ENCODE measurements at places on chromosomes 7 and 10.

GRCh38 chr10:3780021-3780770 is 4.8 kb downstream of the KLF6 start:
- no peak for DNase-seq

DNA sequence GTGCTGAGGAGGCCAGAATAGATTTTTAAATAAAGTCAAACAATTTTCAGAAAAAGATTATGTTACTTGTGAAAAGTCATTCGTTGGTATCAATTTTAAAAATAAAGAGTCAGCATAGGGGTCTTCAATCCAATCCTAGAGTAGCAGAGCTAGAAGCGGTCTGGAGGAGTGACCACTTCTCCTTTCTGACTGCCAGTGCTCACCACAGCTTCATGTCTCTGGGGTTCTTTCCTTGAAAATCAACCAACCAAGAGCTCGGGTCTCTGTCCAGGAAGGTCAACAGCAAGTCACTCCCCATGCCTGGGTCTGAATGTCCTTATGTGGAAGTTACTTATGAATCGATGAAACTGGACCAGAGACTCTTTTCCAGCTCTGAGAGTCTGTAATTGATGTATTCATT is 14.3 kb downstream of the PTPRN2 start:
- no peak for DNase-seq

DNA sequence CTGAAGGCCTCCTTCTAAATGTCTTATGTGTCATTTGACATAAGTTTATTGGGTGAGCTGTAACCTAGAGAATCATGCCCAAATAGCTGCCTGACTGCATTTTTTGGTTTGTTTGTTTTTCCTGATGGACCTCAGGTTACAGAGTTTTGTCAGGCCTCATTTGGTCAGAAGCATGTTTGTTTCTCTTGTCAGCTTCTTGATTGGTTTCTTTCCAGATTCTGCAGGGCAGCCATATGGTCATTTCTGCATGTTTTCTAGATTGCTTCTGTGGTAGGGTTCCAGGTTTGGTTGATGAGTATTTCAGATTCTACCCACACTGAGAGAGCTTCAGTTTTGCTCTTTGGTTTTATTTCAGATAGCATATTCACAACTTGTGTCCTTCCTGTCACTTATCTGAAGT is 28.0 kb downstream of the GLCCI1 start:
- DNase-seq, result no peak

GRCh38 chr7:70076325-70076724 is 478.1 kb downstream of the AUTS2 start:
- DNase-seq, result no peak

DNA sequence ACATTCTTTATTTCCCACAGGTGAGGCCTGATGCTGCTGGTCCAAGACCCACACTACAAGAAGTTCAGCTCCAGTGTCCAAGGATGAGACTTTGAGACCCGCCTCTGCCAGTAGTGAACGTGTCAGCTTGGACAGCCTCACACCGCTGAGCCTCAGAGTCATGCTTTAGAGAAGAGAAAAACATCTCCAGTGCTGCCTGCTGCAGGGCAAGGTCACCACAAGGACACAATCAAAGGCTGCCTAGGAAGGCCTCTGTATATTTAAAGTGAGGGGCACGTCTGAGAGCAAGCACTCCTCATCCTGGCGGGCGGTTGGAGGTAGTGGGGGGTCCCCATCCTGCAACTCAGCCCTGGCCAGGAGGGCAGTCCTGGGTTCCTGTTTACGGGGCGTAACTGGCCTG is 19.3 kb downstream of the FGFR2 start:
- DNase-seq, result no peak

- no peak for DNase-seq
Measured at GRCh38 chr10:22321924-22322640, 1.2 kb downstream of the BMI1 start.

DNA sequence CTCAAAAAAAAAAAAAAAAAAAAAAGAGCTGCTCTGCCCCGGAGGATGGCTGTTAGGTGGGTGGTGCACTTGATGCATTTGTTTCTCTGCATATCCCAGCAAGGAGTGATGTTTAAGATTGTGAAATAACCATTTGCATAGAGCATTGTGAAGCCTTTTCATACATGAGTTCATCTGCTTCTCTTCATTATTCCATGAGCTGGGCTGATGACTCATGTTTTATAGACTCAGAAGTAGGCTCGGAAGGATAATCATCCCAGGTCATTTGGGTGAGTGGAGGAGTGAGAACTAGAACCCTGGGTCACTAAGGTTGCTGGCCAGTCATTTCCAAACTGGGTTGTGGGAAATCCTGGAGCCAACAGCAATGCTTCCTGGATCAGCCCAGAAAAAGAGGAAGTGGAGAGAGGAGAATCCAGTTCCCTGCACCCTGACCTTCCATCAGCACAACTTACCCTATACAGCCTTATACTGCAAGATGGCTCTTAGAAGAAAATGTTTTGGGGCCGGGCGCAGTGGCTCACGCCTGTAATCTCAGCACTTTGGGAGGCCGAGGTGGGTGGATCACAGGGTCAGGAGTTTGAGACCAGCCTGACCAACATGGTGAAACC is 45.3 kb downstream of the TACC2 start:
- no peak for DNase-seq

DNA sequence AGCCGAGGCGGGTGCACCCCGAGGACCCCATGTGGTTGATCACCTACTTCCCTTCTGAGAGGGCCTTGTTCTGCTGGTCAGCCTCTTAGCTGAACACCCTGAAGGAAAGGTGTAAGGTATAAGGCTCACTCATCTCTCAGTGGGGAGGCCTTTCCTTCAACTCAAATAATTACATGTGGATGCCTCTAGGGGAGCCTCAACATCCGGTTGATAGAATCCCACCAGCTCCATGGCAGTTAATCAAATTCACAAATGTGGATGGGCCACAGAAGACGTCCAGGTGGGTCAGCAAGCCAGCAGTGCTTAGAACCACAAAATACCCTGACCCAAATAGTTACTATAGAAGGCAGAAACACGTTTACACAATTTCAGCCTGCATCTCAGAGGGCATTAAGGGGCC is 37.7 kb upstream of the ZNF32 start:
- no peak for DNase-seq

DNA sequence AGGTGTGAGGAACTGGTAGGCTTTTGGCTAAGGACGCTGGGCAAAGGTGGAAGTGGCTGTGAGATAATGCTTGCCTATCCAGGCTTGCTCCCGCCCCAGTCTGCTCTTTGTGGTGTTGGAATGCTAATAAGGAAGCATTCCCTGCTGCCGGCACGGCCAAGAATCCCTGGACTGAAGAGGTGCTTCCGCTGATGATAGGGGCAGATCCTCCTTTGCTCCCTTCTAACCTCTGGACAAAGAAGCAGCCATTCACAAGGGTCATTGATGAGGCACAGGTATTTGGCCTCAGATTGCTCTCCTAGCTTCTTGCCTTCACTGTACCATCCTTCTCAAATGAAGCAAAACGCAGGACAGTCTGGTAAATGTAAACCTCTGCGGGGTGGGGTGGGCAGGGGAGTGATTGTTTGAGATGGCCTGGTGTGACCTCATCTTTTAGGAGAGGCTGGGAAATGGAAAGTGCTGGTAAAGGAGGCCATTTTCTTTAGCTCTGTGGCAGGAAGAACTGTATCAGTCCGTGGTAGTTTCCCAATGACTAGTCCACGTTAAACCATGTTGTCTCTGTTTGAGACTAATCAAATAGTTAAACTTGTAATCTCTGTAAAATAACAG is 1.7 kb downstream of the PGAM1 start:
- no peak for DNase-seq

DNA sequence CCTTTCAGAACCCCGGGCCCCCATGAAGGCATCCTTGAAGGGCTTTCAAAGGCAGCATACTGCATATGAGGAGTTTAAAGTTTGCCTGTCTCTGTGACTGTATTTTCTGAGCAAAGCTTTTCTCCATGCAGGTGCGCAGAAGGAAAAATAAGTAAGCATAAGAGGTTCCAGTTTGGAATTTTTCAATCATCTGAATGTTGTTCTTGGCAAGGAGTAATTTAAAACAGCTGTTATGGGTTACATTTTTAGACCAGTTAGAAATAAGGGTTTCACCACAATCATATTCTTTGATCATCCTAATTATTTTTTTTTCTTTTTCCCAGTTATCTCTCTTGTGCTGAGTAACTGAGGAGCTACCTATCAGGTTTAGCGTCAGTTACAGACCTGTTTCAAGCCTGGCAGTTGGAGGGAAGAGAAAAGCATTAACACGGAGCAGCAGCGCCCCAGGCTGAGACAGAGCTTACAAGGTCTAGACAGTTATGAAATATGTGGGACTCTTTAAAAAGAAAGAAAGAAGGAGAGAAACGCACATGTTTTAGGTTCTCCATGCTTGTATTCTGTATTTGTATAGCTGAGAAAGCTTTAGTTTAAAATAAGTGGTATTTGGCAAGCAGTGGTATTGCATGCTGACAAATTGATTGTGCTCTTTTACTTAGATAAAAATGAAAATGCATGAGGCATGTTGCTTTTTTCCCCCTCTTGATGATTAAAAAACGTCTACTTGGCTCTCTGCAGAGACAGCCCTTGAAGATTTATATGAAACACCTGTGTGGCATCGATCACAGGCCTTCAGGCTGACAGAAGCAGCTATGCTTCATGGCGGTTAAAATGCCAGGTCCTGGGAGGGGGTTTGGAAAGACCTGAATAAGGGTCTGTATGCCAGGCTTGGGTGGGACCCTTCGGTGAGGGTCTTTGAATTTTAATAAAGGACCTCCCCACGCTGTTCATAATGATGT is 157.6 kb downstream of the GRK5 start:
- DNase-seq, result no peak

DNA sequence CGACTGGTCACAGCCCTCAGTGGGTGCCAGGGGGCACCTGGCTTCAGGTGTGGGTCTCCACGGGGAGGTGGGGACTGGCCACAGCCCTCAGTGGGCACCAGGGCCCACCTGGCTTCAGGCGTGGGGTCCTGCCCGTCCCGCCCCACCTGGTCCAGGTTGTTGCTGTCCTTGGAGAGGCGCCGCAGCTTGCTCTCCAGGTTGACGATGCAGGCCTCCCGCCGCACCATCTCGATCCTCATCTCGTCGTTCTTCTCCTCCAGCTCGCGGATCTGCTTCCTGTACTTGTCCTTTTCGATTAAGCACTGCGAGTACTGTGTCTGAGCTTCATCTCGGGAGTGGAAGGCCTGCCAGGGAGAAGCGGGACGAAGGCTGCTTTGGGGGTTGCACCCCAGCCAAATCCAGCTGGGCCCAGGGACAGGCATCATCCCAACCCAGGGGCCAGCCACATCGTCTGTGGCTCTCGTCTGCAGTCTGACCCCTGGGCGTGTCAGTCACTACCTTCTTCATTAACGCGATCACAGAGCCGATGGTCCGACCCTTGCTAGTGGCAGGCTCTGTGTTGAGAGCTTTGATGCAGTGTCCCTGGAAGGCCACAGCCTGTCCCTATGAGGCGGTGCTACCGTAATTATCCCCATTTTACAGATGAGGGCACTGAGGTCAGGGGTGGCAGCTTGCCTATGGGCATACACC is 92.9 kb upstream of the GNA12 start:
- no peak for DNase-seq

GRCh38 chr7:19775578-19775977 is 2.2 kb upstream of the TMEM196 start:
- DNase-seq, result no peak

DNA sequence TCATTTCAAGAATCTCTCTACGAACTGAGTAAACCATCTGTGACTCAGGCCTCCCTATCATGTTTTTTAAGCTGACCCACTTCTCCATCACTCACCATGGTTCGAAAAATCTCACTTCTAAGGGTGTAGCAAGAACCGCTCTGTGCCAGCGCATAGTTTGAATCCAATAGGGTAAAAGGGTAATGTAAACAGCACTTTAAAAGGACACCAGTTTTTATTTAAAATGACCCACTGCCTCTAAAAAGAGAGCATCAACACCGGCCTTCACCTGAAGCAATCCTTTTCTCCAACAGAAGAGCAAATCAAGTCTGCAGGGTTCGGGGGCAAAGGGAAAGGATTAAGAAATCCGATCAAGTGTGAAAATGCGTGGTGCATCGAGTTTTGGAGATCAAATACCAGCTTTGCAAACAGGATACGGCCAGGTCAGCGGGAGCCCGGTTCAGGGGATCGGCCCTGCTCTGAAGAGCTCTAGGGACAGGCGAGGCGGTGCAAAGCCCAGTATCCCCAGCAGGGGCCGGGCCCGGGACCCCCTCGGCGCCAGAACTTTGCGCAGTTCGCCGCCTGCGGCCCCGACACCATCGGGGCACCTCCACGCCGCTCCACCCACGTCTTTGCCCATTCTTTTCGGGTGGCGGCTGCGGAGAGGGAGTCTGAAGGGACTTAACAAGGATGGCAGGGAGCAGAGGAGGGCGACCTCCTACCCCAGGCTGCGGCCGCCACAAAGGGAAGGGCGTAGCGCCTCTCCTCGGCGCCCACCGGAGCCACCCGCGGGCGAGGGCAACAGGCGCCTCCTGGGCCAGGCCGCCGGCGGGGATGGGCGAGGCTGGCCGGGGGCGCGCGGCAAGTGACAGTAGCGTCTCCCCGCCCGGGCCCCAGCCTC is 842 bp downstream of the NMT2 start:
- DNase-seq, result peak; percentile 34

Data from GM12892 (cell line).